LNCaP clone FGC (cell line): ENCODE measurements at places on chromosomes 2 and 18.

GRCh38 chr2:216927163-216927562 is 67.3 kb upstream of the TNP1 start:
- no peak for DNase-seq

DNA sequence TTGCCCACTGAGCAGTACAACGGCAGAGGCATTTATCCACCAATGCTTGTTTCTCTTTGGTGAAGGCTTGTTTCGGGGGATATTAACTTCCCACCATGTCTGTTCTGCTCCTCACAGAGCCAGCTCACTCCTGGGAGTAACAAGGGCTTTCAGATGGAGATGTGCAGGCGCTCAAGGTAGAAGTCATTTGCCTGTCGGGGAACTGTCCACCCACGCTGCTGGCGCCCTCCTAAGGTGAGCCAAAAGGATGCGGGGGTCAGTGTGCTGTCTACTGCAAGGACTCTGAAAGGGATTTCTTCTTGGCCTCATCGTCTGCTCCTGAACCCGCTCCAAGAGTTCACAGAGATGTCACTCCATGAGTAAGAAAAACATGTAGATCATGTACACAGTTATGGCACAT is 57.0 kb upstream of the CYRIA start:
- DNase-seq = no peak

GRCh38 chr2:62999905-63000304 is 50.7 kb upstream of the OTX1 start:
- DNase-seq = no peak

- no peak for DNase-seq
Observed at GRCh38 chr2:83953697-83954096, 505.4 kb downstream of the SUCLG1 start.

GRCh38 chr2:205193125-205193835 is 489.0 kb upstream of the NRP2 start:
- DNase-seq = no peak

DNA sequence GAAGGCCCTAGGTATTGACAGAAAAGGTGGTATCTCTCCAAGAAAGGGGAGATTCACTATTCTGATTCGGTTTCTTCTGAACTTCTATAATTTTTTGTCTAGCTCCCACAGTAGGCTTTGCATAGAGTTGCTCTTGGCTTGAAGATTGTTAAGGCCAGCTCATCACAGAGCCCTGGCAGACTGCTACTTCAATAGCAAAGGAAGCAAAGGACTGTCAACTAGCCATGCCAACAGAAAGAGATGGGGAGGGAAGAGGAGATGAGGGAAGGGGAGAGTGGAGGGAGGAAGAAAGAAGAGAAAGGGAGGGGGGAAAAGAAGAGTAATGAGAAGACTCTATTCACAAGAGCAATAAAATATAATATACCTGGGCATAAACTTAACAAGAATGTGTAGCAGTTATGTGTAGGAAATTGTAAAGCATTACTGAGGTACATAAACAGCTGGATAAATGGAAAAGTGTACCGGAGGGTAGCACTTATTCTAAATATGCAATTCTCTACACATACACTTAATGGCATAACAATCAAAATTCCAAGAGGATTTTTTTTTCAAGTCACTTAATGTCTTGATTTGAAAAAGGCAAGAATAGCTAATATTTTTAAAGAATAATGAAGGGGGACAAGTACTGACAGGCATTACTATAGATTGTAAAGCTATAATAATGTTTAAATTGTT is 102.5 kb downstream of the LOXHD1 start:
- no peak for DNase-seq

DNA sequence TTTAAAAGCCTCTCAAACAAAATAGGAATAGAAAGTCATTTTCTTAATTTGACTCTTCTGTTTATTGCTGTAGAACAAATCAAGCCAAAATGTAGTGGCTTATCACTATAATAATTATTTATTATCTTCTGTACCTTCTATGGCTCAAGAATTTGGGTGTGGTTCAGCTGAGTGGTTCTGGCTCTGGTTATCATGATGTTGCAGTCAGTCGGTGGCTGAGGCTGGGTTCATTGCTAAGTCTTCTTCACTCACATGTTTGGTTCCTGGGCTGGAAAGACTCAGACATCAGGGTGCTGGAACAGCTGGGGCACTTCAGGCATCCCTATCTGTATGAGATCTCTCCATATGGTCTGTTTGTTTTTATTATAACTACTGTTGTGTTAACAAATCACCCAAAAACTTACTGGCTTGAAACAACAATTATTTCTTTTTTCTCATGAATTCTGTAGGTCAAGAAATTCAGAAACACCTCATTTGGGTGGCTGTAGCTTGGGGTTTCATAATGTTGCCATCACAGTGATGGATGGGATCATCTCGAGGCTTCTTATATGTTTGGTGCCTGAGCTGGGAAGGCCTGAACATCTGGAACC is 242.6 kb upstream of the FBXO11 start:
- DNase-seq = no peak

GRCh38 chr2:137173463-137173862 is 408.1 kb downstream of the THSD7B start:
- DNase-seq = no peak

DNA sequence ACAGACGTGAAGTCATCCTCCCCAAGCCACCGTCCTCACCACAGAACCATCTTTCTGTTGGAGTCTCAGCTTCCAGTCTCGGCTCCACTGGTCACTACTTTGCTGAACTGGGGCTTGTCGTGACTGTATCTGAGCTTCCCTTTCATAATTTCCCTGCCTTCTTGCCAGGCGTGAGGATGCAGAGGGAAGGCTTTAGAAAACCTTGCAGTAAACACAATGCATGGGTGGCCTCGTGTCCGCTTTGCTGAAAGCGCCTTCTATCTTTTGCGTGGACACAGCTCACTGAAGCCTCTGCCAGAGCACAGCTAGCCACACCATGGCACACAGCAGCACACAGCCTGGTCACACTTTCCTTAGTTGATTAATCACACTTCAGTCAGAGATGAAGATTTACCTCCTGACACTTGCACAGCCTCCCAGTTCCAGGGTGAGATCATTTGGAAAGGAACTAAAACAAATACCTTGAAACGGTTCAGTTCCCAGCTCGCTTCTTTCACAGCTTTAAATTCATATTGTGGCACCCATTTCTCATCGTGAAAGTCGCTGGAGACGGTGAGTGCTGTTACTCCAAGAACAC is 2.8 kb upstream of the GPR45 start:
- no peak for DNase-seq

DNA sequence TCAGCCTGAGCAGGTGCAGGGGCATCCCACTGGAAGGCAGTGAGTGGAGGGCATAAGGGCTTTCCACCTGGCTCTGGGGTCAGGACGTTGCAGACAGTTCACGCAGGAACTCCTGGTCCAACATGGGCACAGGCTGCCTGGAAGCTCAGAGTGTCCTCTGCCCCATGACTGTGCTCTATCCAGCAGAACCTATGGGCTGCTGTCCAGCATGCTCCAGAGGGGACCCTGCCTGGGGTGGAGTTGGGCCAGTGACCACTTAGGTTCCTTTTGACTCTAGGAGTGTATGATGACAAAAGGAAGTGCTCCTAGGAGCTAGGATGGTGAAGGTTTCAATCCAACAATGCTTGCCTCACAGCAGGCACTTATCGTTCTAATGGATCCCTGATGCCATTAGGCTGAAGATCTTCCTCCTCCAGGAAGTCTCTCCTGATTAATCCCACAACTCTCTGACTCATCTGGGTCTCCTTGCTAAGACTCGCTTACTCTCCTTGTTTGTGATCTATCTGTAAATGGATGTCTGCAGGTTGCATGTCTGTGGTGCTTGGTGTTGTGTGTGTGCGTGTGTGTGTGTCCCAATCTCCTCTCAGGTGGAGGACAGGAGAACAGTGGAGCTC is 224.0 kb downstream of the CELF4 start:
- no peak for DNase-seq

GRCh38 chr2:141513853-141514252 is 617.0 kb downstream of the LRP1B start:
- DNase-seq = no peak

DNA sequence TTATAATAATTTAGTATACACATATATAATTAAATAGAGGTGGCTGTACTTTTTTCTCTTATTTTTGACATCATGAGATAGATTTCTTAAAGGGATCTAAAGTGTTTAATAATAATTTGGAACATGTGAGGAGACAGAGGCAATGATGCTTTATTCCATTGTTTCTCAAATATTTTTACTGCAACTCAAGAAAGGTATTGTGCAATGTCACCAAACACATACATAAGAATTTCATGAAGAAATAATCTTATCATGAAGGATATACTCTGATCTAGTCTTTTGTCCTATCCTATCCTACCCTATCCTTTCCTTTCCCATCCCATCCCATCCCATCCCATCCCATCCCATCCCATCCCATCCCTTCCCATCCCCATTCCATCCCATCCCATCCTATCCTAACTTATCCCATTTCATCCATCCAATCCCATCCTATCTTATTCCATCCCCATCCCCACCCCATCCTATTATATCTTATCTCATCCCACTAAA is 232.1 kb upstream of the SMIM21 start:
- no peak for DNase-seq

GRCh38 chr18:62935994-62936393 is 220.7 kb downstream of the PHLPP1 start:
- no peak for DNase-seq

- DNase-seq = no peak
Observed at GRCh38 chr2:112075490-112076260, 20.6 kb downstream of the TMEM87B start.

DNA sequence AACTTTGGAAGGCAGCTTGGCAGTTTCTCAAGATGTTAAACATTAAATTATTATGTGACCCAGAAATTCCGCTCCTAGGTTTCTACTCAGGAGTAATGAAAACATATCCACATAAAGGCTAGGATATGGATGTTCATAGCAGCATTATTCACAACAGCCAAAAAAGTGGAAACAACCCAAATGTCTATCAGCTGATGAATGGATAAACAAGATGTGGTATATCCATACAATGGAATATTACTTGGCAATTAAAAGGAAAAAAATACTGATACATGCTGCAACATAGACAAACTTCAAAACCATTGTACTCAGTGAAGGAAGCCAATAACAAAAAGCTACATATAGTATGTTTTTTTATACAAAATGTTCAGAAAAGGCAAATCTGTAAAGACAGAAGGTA is 12.4 kb upstream of the FAM228A start:
- DNase-seq = no peak

DNA sequence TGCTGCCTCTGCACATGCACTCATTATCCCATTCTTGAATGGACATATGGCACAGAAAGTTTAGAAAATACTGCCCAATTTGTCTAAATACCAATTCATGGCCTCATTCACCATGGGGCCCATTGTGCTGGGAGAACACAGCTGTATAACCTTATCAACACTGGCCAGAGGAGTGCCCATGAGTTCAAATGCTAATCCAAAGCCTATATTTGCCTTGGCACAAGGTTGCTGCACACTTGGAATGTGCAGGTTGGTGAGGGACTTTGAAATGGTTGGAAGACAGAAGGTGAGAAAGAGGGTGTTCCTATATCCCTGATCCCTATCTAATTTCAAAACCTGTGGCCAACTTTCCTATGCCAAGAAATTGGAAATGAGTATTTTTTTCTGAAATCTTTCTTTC is 693.9 kb upstream of the ID2 start:
- DNase-seq = peak; percentile 15

- DNase-seq = no peak
Observed at GRCh38 chr2:204574486-204574885, 29.2 kb downstream of the PARD3B start.

GRCh38 chr2:103002954-103003353 is 241.1 kb downstream of the TMEM182 start:
- DNase-seq = no peak

DNA sequence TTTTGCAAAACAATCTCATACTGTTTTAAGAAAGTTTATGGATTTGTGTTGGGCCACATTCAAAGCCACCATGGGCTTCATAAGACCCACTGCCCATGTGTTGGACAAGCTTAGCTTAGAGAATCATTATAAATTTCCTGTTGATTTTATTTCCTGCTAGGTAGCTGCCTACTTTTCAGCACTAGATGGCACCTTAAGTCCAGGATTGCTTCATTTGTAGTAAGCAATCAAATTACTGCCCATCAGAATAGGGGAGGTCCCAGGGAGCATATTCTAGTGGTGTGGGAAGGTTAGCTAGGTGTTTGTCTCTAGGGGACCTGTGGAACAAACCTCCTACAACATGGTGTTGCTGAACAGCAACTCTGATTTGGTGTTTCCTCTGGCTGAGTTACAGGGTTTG is 11.0 kb upstream of the DCDC2C start:
- DNase-seq = peak; percentile 30

DNA sequence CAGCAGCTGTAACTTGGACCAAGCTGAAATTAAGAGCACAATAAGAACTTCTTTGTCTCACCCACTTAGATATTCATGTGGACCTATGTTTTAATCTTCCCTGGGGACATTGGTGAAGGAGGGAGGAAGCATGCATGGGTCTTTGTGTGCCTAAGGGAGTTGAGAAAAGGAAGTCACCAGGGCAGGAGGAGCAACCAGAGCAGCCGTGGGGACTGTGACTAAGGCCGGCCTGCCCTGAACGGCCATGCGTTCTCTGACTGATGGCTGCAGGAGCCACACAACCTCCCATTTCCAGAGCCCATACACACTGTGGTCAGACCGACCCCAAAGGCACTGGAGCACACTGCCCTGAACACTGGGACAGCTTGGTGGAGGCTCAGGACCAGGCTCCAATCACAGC is 43.7 kb upstream of the SLC35G4 start:
- no peak for DNase-seq

DNA sequence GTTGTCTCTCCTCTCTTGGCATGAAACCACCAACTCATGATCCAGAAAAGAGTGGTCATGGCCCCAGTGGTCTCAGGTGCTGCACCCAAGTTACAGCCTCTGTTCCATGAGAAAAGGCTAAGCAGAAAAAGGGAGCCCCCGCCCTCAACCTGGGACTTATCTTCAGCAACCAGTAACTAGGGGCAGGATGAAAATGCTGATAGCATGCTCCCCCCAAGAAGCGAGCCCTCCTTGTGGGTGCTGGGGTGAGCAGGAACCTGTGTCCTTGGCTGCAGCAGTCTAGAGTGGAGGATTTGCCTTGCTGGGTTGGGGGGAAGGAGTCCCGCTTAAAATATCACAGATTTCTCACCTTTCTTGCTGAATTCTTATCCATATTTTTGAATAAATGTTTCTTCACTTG is 490.0 kb downstream of the SUCLG1 start:
- no peak for DNase-seq

DNA sequence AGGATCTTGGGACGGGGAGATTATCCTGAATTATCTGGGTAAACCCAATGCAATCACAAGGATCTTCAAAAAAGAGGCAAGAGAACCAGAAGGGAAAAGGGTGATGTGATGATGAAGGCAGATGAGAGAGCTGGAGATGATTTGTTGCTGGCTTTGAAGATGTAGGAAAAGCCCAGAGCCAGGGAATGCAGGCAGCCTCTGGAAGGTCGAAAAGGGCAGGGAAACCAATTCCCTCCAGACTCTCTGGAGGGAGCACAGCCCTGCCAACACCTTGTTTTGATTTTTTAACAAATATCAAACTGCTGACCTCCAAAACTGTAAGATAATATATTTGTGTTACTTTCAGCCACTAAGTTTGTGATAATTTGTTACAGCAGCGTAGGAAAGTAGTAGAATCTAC is 48.9 kb upstream of the IL1R2 start:
- DNase-seq = no peak

- DNase-seq = no peak
Observed at GRCh38 chr2:235634435-235635158, 140.8 kb downstream of the AGAP1 start.

GRCh38 chr2:157875641-157876065 is 477 bp downstream of the ACVR1 start:
- DNase-seq = no peak

- DNase-seq = peak; percentile 4
Observed at GRCh38 chr18:37385846-37386778, 179.5 kb downstream of the CELF4 start.
